ENCODE measurements at places on chromosomes 6 and 20.

DNA sequence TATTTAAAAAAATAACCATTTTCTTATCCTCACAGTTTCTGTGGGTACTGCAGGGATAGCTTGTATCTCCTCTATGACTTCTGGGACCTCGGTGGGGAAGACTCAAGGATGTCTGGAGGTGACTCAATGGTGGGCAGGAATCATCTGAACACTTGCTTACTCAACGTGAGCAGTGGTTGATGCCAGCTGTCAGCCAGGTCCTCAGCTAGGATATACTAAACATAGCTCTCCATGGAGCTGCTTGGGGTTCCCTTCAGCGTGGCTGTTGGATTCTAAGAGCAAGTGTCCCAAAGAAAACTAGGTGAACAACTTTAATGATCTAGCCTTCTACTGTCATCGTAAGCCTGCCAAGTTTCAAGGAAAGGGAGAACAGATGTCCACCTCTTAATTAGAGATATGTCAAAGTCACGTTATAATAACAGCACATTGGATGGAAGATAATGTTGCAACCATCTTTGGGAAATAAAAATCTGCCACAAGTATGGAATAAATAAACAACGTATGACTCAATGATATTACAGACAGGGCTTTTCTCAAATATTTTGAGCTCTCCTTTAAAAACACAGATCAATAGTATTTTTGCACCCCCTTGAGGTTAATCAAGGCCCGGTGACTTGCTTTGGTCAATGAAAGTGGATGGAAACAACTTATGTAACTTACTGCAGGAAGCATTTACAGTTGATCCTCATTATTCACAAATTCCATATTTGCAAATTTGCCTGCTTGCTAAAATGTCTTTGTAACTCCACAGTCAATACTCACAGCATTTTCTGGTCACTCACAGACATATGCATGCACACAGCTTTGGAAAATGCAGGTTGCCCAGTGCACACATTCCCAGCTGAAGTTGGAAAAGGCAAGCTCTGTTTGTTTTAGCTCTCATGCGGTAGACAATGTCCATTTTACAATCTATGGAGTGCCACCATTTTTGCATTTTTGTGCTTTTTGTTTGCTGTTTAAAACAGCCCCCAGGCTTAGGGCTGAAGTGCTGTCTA, 6.6 kb upstream of the HEBP2 start:
- DNase-seq: no peak

- no peak for DNase-seq
Measured at GRCh38 chr6:109516929-109517328, 33.9 kb upstream of the ZBTB24 start.

- no peak for DNase-seq
Measured at GRCh38 chr6:97653076-97653475, 370.1 kb upstream of the MMS22L start.

DNA sequence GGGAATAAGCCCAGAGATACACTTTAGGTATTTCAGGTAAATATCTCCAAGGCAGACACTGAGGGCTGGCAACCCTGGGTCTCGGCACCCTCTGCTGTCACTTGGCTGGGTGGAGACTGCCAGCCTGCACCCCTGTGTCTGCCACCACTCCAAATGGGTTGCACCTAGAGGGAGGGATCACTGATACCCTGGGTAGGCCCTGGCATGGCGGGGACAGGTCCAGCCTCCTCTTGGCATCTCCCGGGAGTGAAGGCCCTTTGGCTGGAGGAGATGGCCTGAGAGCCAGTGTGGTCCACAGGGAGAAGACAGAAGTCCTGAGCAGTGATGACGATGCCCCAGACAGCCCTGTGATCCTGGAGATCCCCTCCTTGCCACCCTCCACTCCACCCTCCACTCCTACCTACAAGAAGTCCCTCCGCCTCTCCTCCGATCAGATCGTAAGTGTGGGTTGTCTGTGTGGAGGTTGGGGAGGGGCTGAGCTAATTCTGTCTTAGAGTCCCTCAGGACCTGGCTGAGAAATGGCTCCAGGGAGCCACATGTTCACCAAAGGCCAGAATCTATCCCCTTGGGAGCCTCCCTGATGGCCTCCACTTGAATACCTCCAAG, 10.9 kb downstream of the EMILIN3 start:
- DNase-seq: no peak

GRCh38 chr6:45901767-45902650, 113.7 kb downstream of the CLIC5 start:
- no peak for DNase-seq

DNA sequence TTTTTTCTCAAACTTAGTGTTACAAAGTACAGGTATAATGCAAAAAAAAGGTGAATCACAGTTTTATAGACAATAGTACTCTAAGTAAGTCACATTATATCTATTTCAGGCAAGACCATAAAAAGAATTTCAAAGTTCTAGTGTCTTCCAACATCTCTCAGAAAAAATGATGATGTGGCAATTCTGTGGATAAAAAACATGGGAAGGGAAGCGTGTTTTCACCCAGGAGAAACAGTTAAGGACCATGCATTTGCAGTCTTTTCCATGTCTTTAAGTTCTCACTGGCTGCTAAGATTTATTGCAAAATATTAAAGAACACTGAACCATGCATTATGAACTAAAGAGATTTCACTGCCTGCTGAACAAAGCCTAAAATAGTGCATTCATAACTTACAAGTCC, 1.8 kb downstream of the SSR1 start:
- DNase-seq: no peak

GRCh38 chr6:154526996-154527395, 16.5 kb upstream of the CNKSR3 start:
- no peak for DNase-seq

DNA sequence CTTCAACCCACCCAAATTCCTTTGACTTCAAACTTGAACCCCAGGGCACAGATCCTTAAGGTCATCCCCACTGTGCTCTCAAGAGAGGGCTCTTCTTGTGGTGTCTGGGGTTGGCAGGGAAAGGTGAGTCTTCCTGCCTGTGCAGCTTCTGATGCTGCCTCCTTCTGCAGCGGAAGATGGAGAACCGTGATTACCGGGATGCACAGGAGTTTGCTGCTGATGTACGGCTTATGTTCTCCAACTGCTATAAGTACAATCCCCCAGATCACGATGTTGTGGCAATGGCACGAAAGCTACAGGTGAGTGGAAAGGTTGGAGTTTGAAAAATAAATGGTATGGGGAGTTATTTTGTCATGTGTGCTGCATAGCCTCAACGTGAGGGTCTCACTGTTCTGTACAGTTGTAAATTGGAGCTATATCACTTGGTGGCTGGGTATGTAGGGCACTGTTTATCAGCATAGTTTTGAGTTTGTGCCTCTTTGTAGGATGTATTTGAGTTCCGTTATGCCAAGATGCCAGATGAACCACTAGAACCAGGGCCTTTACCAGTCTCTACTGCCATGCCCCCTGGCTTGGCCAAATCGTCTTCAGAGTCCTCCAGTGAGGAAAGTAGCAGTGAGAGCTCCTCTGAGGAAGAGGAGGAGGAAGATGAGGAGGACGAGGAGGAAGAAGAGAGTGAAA, 9.0 kb downstream of the BRD2 start:
- no peak for DNase-seq

DNA sequence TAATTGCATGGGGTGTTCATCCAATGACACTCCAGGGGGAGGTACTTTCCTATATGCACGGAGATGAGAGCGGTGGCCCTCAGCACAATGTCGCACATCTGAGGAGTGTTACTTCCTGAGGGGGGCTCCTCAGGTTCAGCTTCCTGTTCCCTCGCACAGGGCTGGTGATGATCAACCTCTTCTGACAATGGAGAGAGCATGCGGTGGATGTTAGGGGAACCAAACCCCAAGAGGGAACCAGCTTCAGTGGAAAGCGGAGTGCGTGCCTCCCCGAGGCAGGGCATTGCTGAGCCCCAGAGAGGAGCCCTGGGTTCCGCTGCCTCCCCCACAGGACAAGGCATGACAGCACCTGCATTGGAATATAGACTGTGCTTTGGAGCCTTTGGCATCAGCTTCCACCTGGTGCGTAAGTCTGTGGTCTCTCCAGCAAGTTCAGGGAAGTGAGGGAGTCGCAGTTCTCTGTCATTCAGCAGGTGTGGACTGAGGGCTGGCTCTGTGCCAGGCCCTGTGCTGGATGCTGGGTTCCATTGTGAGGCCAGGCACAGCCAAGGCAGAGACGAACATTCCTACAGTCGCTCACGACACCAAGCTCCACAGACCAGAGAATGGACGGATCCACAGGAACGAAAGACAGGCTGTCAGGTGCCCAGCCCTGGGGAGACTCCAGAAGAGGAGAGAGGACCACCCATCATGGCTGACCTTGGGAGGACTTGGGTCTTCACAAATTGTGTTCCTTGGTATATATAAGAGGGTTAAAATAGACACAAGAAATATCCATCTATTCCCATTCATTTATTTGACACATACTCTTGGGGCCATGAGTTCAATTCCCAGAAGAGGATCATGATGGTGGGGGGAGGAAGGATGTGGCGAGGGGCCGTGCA, 3.9 kb upstream of the ZNF831 start:
- peak; percentile 85 for DNase-seq

DNA sequence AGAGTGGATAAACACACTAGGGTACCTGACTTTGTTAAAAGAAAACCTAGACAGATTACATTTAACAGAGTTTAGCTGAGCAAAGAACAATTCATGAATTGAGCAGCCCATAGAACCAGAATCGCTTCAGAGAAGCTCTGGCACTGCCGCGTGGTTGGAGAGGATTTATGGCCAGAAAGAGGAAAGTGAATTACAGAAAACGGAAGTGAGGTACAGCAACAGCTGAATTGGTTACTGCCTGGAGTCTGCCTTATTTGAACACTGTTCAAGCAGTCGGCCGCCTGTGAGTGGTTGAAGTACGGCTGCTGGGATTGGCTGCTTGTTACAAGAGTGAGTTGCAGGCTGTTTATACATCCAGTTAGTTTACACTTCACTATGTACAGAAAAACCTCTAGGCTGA, 253.8 kb upstream of the CDYL start:
- DNase-seq: no peak

- peak; percentile 18 for DNase-seq
Measured at GRCh38 chr20:46994341-46994740, 99.7 kb downstream of the EYA2 start.

GRCh38 chr6:71310261-71310660, 21.6 kb downstream of the OGFRL1 start:
- no peak for DNase-seq

DNA sequence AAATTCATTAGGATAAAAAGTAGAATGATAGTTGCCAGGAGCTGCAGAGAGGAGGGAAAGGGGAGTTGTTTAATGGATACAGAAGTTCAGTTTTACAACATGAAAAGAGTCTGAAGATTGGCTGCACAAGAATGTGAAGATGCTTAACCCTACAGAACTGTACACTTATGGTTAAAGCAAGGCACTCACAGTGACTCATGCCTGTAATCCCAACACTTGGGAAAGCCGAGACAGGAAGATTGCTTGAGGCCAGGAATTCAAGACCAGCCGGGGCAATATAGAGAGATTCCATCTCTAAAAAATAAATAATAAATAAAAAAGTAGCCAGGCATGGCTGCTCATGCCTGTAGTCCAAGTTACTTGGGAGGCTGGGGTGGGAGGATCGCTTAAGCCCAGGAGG, 174.0 kb downstream of the TASP1 start:
- DNase-seq: no peak

GRCh38 chr6:169451065-169451838, 197.6 kb upstream of the THBS2 start:
- DNase-seq: no peak

GRCh38 chr6:132685009-132685408, 26.0 kb upstream of the TAAR1 start:
- no peak for DNase-seq

- DNase-seq: no peak
Measured at GRCh38 chr6:129491436-129491835, 218.5 kb downstream of the ARHGAP18 start.

DNA sequence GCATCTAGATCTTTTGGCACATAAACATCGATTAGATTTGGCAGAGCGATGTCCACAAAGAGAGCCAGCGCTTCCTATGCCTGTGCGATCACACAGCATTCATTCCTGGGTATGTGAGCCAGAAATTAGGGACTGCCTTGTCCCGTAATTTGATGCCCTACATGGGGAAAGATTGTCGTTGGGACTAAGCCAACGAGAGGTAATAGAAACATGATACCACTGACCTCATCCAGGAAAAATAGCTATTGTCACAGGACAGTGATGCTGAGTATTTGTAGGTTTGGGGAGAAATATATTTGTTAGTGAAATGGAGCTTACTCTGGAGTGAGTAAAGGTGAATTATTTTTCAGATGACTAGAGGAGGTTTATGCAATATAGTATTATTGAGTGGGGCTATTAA, 154.0 kb downstream of the TSHZ2 start:
- no peak for DNase-seq

- no peak for DNase-seq
Measured at GRCh38 chr20:57769756-57770155, 59.9 kb upstream of the PMEPA1 start.

GRCh38 chr6:75044846-75045245, 161.0 kb downstream of the COL12A1 start:
- DNase-seq: no peak
